ENCODE measurements at places on chromosomes 6 and 20.
A peak's percentile ranks its signal among the peaks of the same experiment; 100 is the strongest.

GRCh38 chr20:25308671-25309394 lies 60.9 kb downstream of the PYGB start:
- DNase-seq, result no peak

DNA sequence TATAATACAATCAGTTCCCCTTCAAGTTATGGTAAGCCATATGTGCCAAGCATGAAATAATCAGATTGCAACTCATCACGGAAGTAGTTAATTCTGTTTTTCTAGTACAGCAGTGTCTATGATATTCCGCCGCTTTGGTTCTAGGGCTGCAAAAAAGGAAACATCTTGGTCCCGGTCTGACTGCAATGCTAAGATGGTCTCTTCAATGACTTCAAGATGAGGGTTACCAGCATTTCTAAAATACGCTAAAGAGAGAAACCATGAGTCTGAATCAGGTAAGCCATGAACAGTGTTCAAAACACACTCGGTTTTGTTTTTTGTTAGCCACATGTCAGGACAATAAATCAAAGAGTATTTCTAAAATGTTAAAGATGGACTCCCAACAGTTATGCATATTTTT lies 3.2 kb upstream of the ANKRD60 start:
- DNase-seq, result no peak

GRCh38 chr6:5214570-5215052 lies 46.1 kb downstream of the LYRM4 start:
- peak; percentile 4 for DNase-seq

- peak; percentile 31 for DNase-seq
These were observed 49.7 kb upstream of the BHLHE23 start for GRCh38 chr20:63056236-63057170.

DNA sequence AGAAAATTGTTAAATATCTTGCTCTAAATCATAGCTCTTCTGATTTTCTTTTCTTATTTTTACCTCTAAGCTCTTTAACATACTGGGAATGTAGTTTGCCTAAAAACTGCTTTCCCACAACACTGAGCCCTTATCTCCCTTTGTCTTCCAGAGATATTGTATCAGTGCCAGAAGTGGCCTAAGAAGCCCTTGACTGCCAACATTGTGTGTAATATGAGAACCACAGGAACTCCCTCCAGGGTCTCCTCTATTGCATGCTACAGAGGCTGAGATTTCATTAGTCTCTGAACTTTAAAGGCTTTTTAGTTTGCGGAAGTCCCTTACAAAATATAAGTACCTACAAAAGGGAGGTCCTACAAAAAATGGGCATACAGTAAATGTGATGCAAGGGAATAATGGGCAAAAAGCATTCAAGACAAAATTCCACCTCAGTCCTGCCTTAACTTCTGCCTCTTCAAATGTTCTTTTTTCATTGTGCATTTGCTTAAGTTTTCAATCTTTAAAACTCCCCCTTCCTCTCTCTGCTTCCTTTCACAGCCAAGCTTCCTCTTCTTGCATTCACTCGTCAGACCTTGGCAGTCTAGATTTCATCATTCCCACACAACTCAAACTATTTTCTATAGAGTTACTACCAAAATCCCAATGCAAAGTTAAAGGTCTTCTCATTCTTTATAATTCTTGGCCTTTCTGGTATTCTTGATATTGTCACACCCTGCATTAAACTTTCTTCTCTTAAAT lies 76.5 kb downstream of the ADGRG6 start:
- no peak for DNase-seq

- no peak for DNase-seq
These were observed 174.2 kb downstream of the MYLK4 start for GRCh38 chr6:2576499-2576898.

DNA sequence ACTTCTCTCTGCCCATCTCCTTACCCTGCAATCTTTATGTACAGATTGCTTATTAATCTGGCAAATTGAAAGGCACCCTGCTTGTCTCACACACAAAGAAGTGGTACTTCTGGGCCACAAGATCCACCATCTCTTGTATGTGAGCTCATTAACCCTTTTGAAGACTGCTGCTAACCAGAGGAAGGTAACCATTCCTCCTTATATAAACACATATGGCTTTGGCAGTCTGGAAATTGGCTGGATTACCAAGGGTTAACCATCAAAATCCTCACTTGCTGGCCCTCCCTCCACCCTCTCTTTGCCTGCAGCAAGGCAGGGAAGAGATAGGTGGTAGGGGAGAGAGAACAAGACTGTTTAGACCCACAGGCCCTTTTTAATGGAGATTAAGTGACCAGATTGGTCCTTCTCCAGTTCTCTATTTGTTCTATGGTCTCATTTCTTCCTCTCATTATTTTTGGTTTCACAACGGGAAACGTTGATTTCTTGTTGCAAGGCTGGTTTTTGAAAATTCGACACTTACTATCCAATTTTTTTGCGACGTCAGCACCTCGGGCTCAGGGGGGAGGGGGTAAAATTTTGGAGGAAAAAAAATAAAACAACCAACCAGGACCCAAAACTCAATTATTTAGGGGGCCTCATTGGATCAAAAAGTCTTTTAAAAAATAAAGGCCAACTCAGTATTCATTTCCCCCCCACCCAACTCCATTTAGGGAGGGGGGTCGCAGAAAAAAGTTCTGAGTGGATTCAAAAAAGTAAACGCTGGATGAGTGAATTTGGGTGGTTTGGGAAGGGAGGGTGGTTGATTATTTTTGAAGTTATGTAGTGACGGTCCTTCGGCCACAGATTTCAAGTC lies 859 bp downstream of the PPP1R10 start:
- DNase-seq, result no peak

DNA sequence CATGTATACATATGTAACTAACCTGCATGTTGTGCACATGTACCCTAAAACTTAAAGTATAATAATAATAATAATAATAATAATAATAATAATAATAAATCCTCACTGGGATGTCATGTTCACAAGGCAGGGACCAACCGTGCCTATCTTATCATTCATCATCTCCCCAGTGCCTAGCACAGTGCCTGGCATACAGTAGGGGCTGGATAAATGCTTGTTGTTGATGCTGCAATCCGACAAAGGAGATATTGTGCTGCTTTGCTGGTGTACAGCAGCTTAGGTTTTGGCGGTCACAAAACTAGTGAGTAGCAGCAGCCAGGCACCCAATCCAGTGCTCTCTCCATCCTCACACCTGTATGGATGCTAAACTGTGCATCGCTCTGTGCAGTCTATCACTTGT lies 94.1 kb upstream of the ASF1A start:
- DNase-seq, result no peak

DNA sequence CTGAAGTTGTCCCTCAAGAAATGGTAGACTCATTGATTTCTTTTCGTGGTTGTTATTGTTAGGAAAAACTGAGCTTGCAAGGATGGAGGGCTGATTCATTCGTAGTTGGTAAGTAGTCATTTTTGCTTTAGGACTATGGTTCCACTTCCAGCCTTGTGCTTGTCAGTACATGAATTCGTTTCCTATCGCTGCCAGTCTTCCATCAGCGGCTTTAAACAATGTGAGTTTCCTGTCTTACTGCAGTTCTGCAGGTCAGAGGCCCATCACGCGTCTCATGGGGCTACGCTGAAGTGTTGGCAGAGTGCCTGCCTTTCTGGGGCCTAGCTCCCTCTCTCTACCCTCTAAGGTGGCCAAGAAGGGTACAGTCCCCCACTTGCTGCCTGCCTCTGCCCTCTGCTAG lies 11.4 kb upstream of the MDFI start:
- no peak for DNase-seq

GRCh38 chr6:156533872-156534524 lies 243.2 kb upstream of the ARID1B start:
- no peak for DNase-seq

DNA sequence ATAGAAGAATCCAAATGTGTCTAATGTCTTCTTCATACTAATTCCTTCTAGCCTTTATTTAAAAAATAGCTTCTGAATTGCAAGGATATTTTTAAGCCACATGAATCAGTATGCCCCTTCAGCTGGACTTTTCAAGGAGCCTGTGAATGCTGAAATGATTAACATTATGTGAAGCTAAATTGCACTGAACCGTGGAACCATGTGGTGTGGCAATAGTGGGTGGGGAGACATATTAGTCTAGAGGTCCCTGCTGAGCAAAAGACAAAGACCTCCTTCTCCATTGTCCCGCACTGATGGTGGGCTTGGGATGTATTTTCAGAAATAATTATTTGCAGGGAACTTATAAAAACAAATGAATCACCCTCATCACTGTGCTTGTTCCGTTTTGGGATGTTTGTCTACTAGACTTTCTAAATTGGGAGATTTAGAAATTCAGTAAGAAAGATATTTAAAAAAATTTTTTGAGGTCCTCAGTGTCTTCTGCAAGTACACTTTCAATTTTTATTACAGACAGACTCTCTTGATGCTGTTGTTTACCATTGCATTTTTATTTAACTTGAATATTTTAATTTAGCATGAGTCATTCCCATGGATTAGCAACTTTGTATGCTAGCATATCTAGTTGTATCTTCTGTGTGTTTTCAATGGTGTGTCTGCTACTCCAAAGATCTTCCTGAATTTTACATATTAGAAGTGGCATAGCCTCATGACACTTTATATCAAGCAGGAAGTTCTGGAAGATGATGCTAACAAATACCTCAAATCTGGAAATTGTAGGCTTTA lies 238.1 kb downstream of the LAMA2 start:
- DNase-seq, result no peak

- DNase-seq, result no peak
These were observed 9.8 kb downstream of the BCAS4 start for GRCh38 chr20:50804437-50805348.

GRCh38 chr6:155450240-155450581 lies 5.4 kb downstream of the NOX3 start:
- DNase-seq, result no peak

- no peak for DNase-seq
These were observed 1395.7 kb upstream of the MAP3K7 start for GRCh38 chr6:91982559-91982958.

GRCh38 chr20:17824676-17825251 lies 125.0 kb downstream of the BANF2 start:
- no peak for DNase-seq

GRCh38 chr6:154738551-154738961 lies 5.3 kb downstream of the SCAF8 start:
- no peak for DNase-seq

DNA sequence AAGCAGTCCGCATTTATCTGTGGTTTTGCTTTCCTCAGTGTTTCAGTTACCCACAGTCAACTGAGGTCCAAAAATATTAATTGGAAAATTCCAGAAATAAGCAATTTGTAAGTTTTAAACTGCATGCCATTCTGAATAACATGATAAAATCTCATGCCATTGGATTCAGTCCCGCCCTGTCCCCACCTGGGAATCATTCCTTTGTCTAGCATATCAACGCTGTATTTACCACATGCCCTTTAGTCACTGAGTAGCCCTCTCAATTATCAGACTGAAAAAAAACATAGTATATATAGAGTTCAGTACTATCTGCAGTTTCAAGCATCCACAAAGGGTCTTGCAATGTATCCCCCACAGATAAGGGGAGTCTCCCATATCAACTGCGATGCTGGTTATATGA lies 17.1 kb downstream of the RANBP9 start:
- DNase-seq, result no peak

DNA sequence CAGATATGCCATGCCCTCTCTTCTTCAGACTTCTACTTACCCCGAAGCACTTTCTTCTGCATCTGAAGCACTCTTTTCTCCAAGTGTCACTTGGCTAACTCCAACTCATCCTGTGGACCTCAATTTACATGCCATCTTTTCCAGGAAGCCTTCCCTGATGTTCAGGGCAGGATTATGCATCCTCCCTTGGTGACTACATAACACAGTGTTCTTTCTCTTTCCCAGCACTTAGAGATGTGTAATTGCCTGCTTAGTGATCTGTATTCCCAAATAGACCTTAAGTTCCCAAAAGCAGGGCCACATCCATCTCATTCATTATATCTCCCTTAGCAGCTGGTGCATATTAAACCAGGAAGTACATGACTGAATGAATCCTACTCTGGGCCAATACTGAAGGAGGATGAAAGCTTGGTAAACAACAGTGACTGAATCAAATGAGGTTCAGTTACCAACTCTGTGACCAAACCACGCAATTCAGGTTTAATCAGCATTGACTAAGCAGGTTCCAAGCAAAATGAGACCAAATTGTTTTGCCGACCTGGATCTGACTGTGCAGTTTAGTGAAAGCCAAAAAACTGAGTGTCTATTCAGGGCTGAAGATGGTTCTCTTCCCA lies 121.4 kb upstream of the TCF21 start:
- no peak for DNase-seq

DNA sequence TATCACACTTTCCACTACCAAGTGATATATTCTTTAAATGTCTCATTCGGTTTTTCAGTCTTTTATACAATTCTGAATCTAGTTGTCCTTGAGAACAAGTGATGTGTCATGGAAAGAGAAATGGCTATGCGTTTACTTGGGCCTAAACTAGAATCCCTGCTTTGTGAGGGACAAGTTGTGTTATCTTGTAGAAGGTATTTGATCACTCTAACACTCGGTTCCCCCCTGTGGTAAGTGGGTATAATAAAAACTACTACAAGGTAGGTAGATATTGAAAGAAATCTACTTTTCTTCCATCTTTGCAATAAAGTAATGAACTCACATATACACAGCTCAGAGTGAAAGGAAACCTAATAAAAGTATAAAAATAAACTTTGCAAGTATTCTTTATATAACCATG lies 108.9 kb downstream of the MANEA start:
- DNase-seq, result no peak

DNA sequence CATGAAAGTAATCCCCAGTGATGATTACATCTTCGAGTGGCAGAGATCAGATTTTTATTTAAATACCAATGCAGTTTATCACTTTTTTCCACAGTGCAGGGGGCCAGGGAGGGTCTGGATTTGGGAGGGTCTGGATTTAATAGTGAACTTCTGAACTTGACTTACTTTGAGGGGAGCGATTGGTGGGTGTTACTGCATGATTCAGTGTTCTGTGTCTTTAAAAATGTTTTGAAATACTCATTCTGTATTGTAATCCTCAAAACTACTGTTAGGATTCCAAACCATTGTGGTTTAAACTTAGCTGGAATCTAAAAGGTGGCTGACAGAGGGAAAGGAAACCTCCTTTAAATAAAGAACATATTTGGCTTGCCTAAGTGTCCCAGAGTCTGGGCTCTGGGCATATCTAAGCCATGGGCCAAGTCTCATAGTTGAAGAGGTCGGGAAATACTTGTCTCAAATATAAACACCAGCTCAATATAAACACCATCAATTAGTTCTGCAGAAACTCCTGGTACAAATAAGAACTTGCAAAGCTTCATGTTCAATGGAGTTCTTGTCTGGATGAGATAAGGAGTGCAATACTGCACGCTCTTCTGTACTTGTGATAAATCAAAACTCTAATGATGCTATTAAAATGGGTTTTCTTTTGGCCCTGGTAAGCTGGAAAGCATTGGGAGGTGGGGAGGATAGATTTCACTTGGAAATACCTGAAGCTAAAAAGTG lies 14.4 kb downstream of the JARID2 start:
- DNase-seq, result no peak

All from activated CD4-positive, alpha-beta T cell treated with anti-CD3 and anti-CD28 coated beads for 24 hours (primary cell).